ENCODE measurements at places on chromosomes 12 and 14.

GRCh38 chr12:57221169-57221917 lies 4.7 kb downstream of the NXPH4 start:
- DNase-seq: no peak

GRCh38 chr12:46717868-46718267 lies 107.9 kb downstream of the SLC38A4 start:
- no peak for DNase-seq

DNA sequence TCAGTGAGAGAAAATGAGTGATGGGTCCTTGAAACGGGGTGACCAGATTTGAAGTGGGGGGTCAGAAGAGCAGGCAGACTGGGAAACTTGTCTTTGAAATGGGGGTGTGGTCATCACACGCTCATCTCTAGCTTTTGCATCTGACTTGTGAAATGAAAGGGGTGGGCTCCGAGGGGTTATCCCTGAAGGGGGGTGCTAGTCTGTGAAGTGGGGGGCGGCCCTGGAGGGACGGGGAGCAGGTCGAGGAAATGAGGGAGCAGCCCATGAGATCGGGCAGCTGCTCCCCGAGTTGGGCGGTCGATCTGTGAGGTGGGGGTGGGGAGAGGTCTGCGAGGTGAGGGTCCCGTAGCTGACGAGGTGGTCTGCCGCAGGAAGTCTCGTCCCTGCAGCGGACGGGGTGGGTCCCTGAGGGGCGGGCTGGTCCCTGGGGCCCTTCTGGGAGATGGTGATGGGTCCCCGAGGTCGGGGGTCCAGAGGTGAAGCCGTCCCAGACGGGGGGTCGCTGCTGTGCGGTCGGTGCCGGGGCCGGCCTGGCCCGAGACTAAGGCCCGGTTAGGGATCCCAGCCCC lies 542 bp downstream of the PXN start:
- DNase-seq: no peak

DNA sequence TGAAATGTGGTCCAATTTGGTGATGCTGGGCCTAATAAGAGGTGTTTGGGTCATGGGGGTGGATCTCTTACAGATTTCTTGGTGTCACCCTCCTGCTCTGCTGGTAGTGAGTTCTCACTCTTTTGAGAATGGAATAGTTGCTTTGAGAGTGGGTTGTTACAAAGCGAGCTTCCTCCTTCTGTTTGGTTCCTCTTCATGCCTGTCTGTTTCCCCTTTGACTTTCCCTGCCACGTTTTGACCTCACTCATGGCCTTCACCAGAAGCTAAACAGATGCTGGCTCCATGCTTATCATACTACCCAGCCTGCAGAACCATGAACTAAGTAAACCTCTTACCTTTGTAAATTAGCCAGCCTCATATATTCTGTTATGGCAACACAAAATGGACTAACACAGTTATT lies 57.7 kb upstream of the LDHB start:
- no peak for DNase-seq

DNA sequence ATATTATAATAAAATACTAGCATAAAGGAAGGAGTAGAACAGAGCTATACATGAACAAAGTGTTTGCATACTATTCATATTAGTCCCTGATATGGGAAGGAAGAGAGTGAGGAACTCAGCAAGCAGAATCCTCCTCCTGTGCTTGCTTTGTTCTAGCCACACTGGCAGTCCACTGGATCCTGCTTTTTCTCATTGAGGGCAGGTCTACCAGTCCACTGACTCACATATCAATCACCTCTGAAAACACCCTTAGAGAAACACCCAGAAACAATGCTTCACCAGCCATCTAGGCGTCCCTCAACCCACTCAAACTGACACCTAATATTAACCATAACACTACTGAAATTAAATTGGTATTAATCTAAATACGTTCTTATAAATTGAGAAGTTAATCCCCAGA lies 1861.7 kb upstream of the SEL1L start:
- DNase-seq: no peak

- peak; percentile 81 for DNase-seq
Measured at GRCh38 chr14:58100735-58101368, 51.2 kb downstream of the ARMH4 start.

GRCh38 chr12:79063258-79063657 lies 198.7 kb downstream of the SYT1 start:
- DNase-seq: peak; percentile 60

- peak; percentile 71 for DNase-seq
Measured at GRCh38 chr12:15584366-15585041, 204.7 kb downstream of the EPS8 start.

DNA sequence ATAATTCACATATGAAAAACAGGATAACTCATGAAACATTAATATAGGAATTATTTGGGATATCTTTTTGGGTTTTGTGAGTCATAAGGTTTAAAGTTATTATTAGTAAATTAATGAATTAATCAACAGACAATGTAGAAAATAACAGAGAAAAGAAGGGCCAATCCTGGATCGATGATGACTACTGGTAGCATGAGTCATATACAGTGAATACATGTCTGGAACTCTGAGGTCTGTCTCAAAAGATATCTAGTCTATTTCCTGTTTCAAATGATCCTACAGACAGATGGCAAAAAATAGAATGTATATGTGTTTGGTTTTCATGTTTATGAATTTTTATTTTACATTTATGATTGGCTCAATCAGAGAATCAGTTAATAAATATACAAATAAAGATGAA lies 86.4 kb upstream of the RTL1 start:
- DNase-seq: no peak

DNA sequence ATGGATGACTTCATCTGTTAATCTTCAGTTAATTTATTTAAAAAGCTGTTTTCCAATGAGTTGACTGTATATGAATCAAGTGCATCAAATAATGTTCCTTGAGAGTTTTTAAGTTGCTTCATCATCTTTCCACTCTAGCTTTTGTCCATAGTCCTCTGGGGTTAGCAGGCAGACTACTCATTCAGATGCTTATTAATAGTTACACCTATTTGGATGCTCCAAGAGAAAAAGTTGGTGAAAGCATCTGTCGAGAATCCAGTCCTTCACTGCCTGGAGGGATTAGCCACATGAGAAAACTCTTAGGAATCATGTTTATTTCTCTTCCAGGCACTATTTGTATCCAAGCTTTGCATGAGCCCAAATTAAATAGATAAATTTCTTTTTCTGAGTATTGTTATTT lies 70.2 kb downstream of the DACT1 start:
- no peak for DNase-seq

- no peak for DNase-seq
Measured at GRCh38 chr14:36591482-36591881, 9.1 kb upstream of the NKX2-8 start.

DNA sequence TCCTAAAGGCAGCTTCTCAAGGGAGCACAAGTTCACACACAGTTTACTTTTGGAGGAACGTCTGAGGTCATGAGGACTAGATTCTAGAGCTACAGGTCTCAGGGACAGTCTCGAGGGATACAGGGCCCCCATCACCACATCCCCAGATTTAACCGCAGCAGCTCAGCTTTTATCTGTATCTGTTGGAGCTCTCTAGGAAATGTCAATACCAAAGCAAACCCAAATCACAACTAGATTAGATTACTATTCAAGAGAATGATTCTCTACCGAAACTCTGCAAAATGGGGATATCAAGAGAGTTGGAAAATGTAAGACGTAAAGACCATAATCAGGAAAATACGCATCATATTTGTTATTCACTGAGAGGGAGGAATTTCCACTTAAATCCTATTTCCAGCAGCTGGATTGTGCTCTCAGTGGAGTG lies 4.0 kb upstream of the MYRFL start:
- DNase-seq: no peak

- DNase-seq: peak; percentile 76
Measured at GRCh38 chr12:24840046-24840800, 108.7 kb downstream of the BCAT1 start.

DNA sequence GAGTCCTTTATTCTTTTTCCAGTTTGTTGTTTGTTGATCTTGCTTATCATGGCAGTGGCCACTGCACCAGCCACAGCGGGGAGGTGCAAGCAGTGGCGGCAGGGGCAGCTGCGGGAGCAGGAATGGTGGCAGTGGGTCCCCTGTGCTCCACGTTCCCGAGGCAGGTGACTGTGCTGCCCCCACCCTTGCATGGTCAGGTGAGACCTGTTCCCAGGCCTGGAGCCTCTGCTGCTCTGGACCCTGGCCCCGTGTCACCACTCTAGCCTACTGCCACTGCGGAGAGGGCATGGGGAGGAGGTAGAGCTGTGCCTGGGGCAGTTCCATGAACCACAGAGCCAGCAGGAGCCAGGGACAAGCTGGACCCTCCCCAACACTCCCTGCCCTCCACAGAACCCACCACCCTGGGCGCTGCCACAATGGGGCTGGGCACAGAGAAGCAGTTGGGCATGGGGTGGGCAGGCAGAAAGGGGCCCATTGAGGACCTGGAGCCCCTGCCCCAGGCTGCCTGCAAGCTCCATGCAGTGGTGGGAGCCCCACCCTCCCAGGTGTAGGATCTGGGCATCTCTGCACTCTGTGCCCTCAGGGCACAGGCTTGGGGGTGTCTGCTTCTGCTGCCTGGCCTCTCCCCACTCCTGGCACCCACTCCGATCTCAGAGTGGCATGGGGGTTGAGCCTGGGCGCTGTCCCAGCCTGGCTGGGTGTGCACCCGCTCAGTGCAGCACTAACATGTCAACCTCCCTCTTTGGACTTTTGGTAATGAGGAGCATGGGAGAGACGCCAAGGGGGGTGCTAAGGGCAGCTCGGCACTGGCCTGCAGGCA lies 23.1 kb upstream of the WDR20 start:
- no peak for DNase-seq

- no peak for DNase-seq
Measured at GRCh38 chr14:23181946-23182345, 1.5 kb downstream of the SLC7A8 start.

DNA sequence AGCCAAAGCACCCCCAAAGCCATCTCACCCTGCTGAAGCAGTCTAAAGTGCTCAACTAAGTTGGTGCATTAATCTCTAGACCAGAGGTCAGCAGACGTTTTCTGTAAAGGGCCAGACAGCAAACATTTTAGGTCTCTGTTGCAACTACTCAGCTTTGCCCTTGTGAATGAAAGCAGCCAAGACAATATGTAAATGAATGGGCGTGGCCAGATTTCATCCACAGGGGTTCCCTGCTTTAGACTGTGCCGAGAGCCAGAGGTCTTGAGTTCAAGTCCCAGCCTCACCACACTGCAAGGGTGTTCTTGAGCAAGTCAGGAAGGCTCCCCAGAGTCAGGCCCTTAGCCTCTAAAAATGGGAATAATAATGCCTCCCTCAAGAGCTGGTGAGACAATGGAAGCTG lies 166.2 kb downstream of the CHST11 start:
- DNase-seq: no peak

GRCh38 chr12:93626160-93626559 lies 51.0 kb upstream of the CRADD start:
- peak; percentile 74 for DNase-seq

- no peak for DNase-seq
Measured at GRCh38 chr12:118237052-118237665, 101.2 kb downstream of the PEBP1 start.

DNA sequence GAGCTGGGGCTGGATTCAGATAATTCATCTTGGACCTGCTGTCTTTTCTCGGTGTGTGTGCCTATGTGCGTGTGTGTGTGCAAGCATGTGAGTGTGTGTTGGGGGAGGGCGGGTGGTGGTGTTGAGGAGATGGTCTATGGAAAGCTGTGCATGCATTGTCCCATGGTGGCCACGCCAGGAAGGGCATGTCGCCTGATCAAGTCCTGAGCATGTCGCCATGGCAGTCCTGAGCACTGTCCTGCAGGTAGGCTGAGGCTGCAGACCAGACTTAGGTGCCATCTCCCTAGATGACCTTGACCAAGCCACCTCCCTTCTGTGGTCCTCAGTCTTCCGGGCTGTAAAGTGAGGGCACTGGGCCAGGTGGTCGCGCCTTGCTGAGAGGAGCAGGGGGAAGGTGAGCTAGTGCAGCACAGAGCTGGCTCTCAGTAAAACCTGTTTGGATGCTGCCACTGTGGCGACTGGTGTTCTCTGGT lies 81.4 kb downstream of the PAPOLA start:
- no peak for DNase-seq

DNA sequence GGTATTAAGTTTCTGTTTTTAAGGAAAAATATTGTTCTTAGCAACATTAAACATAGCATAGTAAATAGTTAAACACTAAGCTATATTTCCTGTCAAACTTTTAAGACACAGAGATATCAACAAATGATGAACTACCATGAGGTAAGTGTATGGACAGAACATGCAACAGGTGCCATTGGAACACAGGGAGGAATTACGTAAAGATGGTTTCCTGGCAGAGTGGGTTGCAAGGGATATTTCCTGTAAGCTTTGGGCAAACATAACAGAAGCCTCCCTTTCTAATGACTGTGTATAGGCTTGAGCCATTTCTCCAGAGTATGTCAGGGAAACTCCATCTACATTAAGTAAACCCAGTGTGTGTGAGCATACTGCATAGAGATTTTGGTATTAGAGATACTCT lies 31.7 kb upstream of the HELB start:
- DNase-seq: no peak

DNA sequence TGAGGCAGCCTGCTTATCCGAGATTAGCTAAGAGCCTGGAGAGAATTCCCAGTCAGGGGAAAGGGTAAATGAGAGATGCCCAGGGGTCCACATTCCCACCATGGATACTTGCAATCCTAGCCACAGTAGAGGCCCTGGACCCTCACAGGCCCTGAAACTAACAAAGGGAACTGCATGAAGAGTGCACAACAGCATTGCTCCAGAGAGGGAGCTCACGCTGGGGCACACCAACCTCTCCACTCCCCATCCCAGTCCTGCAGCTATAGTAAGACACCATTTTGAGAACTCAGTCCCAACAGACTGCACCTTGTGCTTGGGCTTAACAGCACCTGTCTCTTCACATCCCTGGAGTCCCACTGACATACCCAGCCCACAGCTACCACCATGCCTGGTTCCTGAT lies 30.5 kb downstream of the CEP83 start:
- no peak for DNase-seq

- DNase-seq: no peak
Measured at GRCh38 chr14:36690311-36691040, 28.8 kb downstream of the PAX9 start.

GRCh38 chr14:20679907-20680306 lies 4.5 kb upstream of the RNASE4 start:
- peak; percentile 28 for DNase-seq

- no peak for DNase-seq
Measured at GRCh38 chr14:98966475-98967162, 305.4 kb downstream of the BCL11B start.

GRCh38 chr14:61184112-61184511 lies 97.0 kb downstream of the TMEM30B start:
- peak; percentile 95 for DNase-seq
